ENCODE measurements at places on chromosomes 2 and 18.

DNA sequence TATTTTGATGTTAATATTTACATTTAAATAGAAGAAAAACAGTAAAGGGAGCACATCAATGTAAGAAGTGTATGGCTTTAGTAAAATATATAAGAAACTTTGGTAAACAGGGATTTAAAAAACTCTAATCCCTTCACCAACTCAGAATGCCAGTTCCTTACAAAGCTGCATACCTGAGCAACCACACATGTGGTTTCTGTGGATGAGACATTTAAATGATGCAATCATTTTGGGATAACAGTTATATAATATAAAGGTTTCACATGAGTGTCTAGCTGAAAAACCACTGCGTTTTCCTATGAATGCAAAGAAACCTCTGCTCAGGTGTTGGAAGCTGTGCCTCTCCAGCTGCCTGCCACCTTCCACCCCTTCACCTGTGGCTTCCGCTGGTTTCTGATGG, 209.1 kb upstream of the REV1 start:
- peak; percentile 72 for DNase-seq

GRCh38 chr2:224925810-224926100, 116.5 kb downstream of the DOCK10 start:
- peak; percentile 55 for DNase-seq

GRCh38 chr2:211248841-211249240, 692.4 kb downstream of the CPS1 start:
- no peak for DNase-seq

DNA sequence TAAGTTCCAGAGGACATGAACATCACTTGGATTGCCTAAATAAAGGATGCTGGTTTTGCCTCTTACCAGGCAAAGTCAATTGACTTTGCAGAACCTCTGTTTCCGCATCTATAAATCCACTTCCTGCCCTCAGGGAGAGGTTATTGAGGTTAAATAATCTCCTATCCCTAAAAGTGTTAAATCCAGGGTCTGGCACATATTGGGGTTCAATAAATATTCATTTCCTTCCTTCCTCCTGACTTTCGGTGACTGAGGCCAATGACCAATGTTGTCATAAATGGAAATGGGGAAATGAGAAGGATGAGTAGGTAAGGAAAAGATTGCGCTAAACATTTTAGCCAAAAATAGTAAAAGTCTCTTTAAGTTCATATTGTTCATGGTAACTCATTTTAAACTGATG, 16.0 kb downstream of the BCL2 start:
- no peak for DNase-seq

GRCh38 chr2:26300234-26300925, 45.6 kb upstream of the SELENOI start:
- DNase-seq: peak; percentile 12

DNA sequence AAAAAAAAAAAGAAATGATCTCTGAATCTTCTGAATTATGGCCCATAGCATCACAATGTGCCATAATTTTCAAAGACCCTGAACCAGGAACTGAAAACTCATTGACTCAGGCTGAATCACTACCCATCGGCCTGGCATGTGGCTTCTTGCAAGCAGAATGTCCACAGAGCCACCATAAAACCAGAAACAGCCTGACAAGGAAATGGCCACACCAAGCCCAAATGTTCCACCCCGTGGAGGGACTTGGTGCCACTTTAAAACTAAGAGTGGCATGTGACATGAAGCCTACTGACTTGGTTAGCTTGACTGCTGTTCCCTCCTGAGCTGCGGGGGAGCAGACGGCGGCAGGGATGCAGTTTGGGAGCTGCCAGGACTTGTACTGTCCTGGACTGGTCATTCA, 71.2 kb upstream of the RBM44 start:
- DNase-seq: peak; percentile 69

DNA sequence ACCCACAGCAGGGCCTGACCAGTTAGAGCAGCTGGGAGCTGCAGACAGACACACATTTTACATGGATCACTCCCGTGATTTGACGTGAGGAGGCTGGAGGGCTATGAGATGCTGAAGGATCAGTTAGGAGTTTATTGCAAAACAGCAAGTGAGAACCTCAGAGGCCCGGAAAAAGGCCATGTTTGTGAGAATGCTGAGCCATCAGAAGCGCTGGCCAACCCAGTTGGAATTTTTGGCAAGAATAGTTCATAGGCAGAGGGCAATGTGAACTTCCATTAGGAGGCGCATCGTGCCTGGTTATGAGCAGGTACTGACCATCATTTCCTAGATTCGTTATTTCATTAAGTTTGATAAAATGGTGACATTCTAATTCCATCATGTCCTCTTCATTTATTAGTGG, 23.3 kb upstream of the LMAN1 start:
- no peak for DNase-seq
